ENCODE measurements at places on chromosomes 7 and 10. TPM values are rescaled to one million over a fixed set of nuclear protein-coding genes. Genes with fewer than 3 reads are reported as not detected.

PGAM2 gene
- total RNA-seq = 0.33 TPM

GIMAP1 gene
- under 0.01 TPM for total RNA-seq

AZGP1 gene
- 0.33 TPM for total RNA-seq

CPVL gene
- total RNA-seq = 1.4 TPM

TLX1 gene
- total RNA-seq = not detected

SPDYE6 gene
- not detected for total RNA-seq

COBL gene
- under 0.01 TPM for total RNA-seq

OR2A14 gene
- not detected for total RNA-seq

FBXL13 gene
- total RNA-seq = 1.2 TPM

BPGM gene
- total RNA-seq = 29.0 TPM

ZNF485 gene
- 3.0 TPM for total RNA-seq

IDI2 gene
- total RNA-seq = not detected

MYPN gene
- 0.25 TPM for total RNA-seq

PFKP gene
- total RNA-seq = 274 TPM

GIMAP8 gene
- total RNA-seq = under 0.01 TPM

SPDYE16 gene
- 0.12 TPM for total RNA-seq

All from uterine smooth muscle cell (primary cell).